Sciatic nerve (tissue), 2 donors: ENCODE measurements at places on chromosomes 4 and X.

GRCh38 chrX:41145920-41146608 is 60.8 kb downstream of the USP9X start:
- no peak for DNase-seq

DNA sequence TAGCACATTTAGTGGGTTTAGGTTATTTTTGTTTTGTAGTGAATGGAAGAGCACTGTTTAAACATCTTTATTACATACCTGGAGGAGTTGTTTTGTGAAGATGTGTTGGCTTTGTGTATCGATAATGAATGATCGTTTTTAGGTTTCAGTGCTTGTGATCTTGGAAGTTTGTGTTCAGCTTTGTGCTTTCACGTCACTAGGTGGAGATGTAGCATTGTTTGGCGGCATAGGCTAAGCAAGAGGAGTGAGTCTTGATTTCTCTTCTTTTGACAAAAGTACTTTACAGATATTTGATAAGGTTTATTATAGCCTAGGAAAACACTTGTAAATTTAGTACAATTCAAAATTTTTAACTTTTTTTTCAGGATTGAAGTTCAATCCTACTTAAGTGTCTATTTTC is 50.4 kb downstream of the PDK3 start:
- DNase-seq, result no peak

- no peak for DNase-seq
These were observed 241.7 kb upstream of the TEX13A start for GRCh38 chrX:105462186-105462585.

DNA sequence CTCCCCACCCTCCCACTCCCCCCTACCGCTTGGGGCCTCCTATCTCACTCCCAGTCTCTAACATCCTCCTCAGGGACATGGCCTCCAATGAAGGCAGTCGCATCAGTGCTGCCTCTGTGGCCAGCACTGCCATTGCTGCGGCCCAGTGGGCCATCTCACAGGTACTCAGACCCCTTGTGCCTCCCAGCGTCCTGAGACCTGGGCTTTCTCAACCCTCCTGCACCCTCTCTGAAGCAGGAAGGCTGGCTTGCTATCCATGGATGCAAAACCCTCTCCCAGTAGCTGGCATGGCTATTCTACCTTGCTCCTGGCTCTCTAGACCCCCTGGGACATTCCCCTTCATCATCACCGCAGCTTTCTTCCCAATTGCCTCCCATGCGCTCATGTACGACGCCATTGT is 13.3 kb upstream of the UBA1 start:
- DNase-seq, result no peak

GRCh38 chrX:125295337-125295736 is 24.3 kb upstream of the TEX13C start:
- DNase-seq, result no peak

- DNase-seq, result no peak
These were observed 180.7 kb downstream of the GASK1B start for GRCh38 chr4:157992038-157992705.

DNA sequence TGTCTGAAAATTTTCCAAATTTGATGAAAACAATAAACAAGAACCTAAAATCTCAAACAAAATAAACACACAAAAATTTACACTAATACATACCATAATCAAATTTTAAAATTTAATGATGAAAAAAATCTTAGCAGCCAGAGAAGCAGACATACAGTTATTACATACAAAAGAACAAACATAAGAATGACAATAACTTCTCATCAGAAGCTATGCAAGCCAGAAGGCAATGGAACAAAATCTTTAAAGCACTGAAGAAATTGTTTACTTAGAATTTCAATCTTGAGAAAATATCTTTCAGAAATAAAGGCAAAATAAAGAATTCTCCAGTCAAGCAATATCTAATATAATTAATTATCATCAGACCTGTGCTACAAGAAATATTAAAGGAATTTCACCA is 121.3 kb downstream of the IDS start:
- DNase-seq, result no peak

DNA sequence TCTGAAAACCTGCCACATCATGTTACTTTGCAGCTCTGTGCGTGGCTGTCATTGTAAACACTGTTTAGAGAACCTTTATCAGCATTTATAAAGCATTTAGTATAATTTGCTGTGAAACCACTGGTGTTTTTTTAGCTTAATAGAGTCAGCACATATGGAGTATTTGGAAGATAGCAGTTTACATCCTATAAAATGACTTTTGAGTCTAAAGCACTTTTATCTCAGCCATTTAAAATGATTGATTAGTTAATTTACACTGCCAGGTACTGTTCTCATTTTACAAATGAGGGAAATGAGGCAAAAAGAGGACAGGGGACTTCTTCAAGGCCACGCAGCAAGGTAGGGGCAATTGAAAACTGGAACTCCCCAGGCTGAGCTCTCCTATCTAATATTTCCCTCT is 181.7 kb downstream of the FRMPD4 start:
- DNase-seq, result no peak

DNA sequence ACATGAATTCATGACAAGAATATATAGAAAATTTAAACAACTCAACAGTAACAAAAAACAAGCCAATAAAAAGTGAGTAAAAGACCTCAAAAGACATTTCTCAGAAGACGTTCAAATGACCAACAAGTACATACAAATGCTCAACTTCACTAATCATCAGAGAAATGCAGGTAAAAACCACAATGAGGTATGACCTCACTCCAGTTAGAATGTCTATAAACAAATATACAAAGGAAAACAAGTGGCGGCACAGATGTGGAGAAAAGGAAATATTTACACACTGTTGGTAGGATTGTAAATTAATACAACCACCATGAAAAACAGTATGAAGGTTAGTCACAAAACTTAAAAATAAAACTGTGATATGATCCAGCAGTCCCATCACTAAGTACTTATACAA is 1033.1 kb downstream of the RAPGEF2 start:
- DNase-seq, result no peak

GRCh38 chrX:147950352-147950751 is 30.8 kb upstream of the FMR1NB start:
- no peak for DNase-seq
